Astrocyte (in vitro differentiated cells and primary cell): ENCODE measurements at places on chromosomes 7 and 10. TPM values are rescaled to one million over a fixed set of nuclear protein-coding genes. Genes with fewer than 3 reads are reported as not detected.

- no peaks in the 10 kb centered on the region for H3K27me3 ChIP-seq
- DNase-seq = peak; percentile 32
- peaks cover 3% of the 10 kb centered on the region for H3K4me1 ChIP-seq
These were observed 257.3 kb downstream of the TRIL start for GRCh38 chr7:28700790-28701203.

GRCh38 chr10:99698504-99699080, 33.3 kb downstream of the COX15 start:
- no peak overlapping the region for H3K4me3 ChIP-seq
- no peak overlapping the region for H3K27ac ChIP-seq

DNA sequence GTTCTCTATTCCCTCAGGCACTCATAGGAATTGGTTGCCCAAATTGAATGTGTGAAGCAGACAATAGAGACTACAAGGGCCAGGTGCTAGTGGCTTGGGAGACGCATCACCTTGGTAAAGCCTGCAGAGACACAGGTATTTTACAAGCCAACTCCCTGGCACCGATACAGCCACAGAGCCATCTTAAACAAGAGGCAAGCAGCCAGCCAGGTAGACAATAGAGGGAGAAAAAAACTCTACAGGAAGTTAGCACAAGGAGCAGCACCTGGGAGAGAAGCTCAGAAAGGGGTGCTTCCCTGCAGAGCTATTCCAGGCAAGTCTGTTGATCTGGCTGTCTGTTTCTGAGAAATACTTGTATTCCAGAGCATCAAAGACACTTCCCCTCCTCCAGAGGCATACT, 43.0 kb upstream of the CDK1 start:
- no peak overlapping the region for H3K4me3 ChIP-seq
- no peaks in the 10 kb centered on the region for H3K36me3 ChIP-seq
- no peak for DNase-seq
- peaks cover 8% of the 10 kb centered on the region for H3K4me1 ChIP-seq
- peaks cover 41% of the 10 kb centered on the region for H3K27me3 ChIP-seq
- H3K27ac ChIP-seq = no peak overlapping the region

GRCh38 chr10:79242620-79243152, 104.6 kb upstream of the PPIF start:
- peak overlapping the region; percentile 51 for H3K4me3 ChIP-seq
- no peak overlapping the region for H3K27ac ChIP-seq
- peaks cover 76% of the 10 kb centered on the region for H3K4me1 ChIP-seq
- H3K27me3 ChIP-seq = no peaks in the 10 kb centered on the region
- DNase-seq = peak; percentile 79

DNA sequence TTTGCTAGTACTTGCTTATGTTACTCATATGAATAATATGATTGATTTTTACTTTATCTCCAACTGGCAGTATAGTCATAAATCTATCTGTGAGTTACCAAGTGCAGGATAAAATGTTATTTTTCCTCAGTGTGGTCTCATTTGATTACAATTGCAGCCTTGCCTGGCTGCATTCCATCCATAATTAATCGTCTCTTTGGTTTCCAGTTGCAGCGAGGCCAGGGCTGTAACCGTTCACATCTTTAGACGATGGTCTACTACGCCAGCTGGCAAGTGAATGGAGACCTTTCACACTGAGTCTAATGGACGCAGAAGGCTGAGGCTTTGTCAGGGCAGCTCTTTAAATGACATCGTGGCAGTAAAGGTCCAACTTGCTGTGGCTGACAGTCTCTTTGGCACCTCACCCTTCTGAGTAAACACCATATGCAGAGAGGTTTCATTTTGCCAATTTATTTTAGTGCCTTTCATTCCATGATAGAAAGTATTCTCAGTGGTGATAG, 84.0 kb downstream of the ARL4A start:
- no peaks in the 10 kb centered on the region for H3K27me3 ChIP-seq
- H3K36me3 ChIP-seq = no peaks in the 10 kb centered on the region
- H3K4me1 ChIP-seq = peaks cover 10% of the 10 kb centered on the region
- H3K27ac ChIP-seq = no peak overlapping the region
- H3K4me3 ChIP-seq = peak overlapping the region; percentile 2

- DNase-seq = no peak
- H3K27me3 ChIP-seq = no peaks in the 10 kb centered on the region
- no peaks in the 10 kb centered on the region for H3K4me1 ChIP-seq
- no peaks in the 10 kb centered on the region for H3K36me3 ChIP-seq
- H3K27ac ChIP-seq = no peak overlapping the region
- H3K4me3 ChIP-seq = no peak overlapping the region
These were observed 142.3 kb downstream of the XPNPEP1 start for GRCh38 chr10:109780997-109781396.

NPY4R2 gene
- not detected in 2 replicates for total RNA-seq

DDX21 gene
- total RNA-seq = 116 and 125 TPM in 2 replicates
